ENCODE measurements at places on chromosomes 11 and 22. TPM values are rescaled to one million over a fixed set of nuclear protein-coding genes. Genes with fewer than 3 reads are reported as not detected.
A peak's percentile ranks its signal among the peaks of the same experiment; 100 is the strongest.

The GTSE1 gene
- polyA plus RNA-seq = 25.7 TPM

The YAP1 gene
- polyA plus RNA-seq = 95.9 TPM

DNA sequence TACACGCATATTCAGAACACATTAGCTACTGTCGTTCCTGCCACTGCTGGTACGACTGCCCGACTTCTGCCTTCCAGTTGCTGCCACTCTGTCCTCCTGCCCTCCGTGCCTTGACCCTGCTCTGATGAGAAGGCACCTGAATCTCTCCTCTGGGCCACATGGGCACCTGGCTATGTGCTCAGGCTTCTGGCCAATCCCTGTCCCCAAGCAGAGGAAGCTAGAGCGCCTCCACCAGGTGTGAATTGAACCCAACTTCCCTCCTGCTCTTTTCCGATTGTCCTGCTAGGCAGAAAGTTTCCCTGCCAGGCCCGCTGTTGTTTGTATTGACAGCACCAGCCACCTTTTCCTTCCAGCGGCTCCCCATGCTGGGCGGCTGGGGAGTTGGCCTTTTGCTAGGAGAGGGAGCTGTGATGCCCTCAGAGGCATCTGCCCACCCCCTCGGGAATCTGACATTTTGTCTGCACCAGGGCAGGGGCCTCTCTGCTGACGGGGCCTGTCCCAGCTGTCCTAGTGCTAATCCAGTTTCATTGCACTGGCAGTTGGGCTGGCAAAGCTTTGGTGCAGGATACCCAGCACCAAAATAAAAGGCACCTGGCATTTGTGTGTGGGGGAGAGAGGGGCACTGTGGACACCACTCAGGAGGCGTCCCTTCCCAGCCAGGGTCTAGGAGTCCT is 118.0 kb downstream of the GRIK4 start:
- DNase-seq = peak; percentile 59

DNA sequence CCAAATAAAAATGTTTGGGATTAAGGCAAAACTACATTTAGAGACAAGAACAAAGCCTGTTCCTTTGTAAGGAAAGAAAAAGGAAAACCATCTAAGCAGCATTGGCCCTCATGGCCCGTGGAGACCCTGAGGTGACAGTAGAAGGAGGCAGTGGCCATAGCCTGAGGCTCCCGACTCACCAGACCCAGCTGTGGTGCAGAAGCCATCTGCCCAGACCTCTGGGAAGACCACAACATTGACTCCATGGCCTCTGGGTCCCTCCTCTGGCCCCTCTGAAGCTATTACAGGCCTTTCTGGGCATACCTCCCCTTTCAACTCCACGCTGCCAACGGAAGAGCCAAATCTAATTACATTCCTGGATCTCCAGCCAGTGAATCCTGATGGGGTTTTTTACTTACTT is 6.4 kb downstream of the PRAME start:
- DNase-seq = no peak

GRCh38 chr11:34284811-34285481 is 72.9 kb downstream of the ABTB2 start:
- no peak for DNase-seq

- peak; percentile 61 for DNase-seq
These were observed 3.8 kb downstream of the SMTN start for GRCh38 chr22:31084811-31085492.
